Nephron progenitor cell (in vitro differentiated cells): ENCODE measurements at places on chromosomes 3 and 15.

GRCh38 chr3:137024348-137024747 lies 66.6 kb downstream of the IL20RB start:
- DNase-seq: no peak

GRCh38 chr15:32642667-32643435 lies 1.3 kb downstream of the SCG5 start:
- DNase-seq: no peak

DNA sequence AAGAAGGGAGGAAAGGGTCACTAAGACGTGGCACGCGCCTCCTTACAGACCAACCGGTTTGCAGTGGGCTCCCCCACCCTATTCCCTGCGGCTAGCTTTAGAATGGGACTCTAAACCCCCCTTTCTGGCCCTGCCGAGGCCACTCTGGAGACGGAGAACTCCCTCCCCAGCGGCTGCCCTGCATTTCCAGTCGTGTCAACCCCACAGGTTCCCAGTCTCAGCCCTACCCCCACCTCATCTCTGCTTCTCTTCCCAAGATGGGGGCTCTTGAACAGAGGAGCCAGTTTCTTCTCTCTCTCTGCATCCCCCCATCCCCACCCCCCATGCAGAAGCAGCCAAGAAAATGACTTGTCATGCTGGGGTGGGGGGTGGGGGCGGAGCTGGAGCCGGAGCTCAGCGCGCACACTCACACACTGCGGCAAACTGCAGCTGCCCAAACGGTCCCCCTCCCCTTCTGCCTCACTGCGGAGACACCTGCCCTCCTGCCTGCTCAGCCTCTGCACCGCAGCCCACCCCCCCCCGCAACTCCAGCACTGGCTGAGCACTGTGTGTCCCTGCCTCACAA lies 871 bp downstream of the MAP1A start:
- DNase-seq: peak; percentile 40

DNA sequence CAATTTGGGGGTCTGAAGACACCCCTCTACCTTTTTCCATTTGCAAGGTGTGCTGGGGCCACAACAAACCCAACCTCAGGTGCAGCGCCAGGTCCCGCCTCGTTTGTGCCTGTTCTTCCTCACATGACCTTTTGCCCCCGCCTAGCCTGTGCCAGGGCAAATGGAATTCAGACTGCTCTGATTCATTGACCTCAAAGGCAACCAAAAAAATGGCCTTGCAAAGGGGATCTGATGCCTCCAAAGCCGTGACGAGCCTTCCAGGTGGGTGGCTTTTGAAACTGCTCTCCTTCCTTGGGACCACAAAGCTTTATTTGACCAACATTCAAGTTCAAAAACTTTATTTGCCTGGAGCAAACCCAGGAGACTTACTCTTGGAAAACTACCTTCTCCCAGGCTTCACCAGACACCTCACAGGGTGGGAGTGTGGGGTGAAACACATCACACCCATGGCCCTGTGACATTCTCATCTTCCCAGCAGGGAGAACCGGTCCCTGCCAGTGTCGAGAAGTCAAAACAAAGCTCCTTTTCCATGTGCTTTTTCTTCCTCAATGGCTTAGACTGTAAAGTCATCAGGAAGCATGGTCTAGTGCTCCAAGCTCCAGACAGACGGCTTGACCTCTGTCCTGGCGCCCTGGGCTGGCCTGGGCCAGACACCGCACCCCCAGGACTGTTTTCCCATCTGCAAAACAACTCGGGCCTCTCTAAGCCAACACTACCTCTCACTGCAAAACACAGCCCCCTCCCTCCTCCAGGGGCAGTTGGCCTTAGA lies 103.9 kb upstream of the HES1 start:
- DNase-seq: no peak

DNA sequence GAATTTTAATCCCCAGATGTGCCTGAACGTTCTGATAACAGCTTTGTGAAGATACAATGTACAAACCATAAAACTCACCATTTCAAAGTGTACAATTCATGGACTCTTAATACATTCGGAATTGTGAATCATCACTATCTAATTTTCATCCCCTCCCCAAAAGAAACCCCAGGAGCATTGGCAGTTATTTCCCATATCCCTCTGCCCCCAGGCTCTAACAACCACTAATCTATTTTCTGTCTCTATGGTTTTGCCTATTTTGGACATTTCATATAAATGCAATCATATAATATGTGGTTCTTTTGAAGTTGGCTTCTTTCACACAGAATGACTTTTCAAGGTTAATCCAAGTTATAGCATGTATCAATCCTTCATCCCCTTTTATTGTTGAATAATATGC lies 25.3 kb downstream of the PRICKLE2 start:
- no peak for DNase-seq

- no peak for DNase-seq
Measured at GRCh38 chr15:76972389-76973361, 22.3 kb upstream of the PSTPIP1 start.

- DNase-seq: no peak
Measured at GRCh38 chr3:59017617-59017984, 32.2 kb downstream of the CFAP20DC start.

DNA sequence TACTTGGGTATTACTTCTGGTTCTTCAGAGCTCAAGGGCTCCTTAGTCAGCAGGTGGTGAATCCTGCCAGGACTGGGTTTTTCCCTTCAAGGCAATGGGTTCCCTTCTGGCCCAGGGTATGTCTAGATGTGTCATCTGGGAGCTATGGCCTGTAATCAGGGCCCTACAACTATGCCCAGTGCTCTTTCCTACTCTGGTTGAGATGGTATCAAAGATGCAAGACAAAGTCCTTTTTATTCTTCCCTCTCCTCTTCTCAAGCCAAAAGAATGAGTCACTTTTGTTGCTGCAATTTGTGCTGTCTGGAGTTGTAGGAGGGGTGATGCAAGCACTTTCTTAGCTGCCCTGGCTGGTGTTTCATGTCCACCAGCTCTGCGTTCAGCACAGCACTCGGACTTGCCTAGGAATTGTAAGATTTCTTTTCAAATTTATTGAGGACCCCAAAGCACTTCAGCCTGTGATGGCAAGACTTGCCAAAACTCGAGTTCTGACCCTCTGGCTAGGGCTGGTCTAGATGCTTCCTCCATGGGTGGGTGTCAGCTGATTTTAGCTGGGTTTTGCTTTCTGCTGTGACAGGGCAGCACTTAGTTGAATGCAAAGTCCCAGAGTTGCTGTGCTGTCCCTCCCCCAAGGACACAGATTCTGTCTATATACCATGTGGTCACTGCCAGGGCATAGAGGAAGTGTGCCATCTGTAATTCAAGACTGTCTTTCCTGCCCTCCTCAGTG lies 129.2 kb upstream of the CBLB start:
- no peak for DNase-seq

GRCh38 chr3:125238759-125239158 lies 26.2 kb upstream of the SLC12A8 start:
- no peak for DNase-seq

- DNase-seq: no peak
Measured at GRCh38 chr15:96162322-96162721, 168.2 kb upstream of the NR2F2 start.

DNA sequence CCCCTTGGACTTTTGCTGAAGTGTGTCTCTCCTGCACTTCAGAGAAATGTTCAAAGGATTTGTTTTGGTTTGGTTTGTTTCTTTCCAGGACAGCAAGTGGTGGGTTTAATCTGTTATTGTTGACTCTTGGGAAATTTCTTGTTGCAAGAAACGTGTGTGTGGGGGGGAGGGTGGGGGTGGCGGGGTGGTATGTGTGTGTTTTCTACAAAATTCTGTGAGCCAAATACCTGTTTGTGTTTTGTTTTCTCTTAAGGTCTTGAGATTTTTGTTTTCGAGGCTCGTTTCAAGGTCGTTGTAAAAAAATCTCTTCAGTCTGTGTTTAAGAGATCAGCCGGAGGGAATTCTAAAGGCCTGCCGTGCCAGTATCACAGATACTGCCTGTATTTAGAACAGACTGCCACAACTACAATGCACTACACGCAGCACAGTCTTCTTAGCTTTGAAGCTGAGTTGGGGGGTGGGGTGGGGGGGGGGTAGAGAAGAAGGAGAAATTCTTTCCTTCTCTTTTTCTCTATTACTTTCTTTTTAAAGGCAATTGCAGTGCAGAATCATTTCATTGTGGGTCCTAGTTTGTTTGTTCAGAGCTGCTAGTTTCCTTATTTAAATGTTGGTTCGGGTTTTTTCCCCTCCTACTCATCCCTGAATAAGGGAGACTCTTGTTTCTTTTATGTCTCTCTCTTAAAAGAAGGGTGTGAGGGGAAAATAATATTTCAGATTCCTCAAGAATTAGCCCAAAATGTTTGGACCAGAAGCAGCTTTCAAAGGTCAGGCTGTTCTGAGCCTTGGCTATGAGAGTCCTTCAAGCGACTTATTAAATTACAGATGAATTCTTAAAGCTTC lies 1.4 kb upstream of the BCL6 start:
- DNase-seq: no peak

- DNase-seq: no peak
Measured at GRCh38 chr3:12353796-12354525, 65.1 kb downstream of the PPARG start.

DNA sequence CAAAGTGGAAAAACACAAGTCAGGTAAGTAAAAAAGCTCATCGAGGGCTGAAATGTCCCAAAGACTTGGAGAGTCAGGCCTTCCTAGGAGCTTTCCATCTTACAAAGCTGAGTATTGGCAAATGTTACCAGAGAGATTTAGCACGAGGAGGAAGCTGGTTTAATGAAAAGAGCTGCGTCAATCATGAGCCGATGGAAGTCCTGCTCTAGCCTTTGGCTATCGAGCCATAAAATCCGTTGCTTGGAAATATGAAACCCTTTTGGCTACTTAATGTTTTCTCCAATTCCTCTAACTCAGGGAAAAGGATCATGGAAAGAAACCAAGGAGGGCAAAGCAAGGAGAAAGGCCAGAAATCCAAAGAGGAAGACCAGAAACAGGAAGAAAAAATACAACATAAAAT lies 1074.6 kb downstream of the FHIT start:
- no peak for DNase-seq

- no peak for DNase-seq
Measured at GRCh38 chr3:33132019-33132360, 18.2 kb downstream of the CRTAP start.

GRCh38 chr3:111473550-111473949 lies 68.4 kb upstream of the CD96 start:
- peak; percentile 19 for DNase-seq

GRCh38 chr15:88905576-88905975 lies 7.6 kb downstream of the MFGE8 start:
- DNase-seq: no peak

DNA sequence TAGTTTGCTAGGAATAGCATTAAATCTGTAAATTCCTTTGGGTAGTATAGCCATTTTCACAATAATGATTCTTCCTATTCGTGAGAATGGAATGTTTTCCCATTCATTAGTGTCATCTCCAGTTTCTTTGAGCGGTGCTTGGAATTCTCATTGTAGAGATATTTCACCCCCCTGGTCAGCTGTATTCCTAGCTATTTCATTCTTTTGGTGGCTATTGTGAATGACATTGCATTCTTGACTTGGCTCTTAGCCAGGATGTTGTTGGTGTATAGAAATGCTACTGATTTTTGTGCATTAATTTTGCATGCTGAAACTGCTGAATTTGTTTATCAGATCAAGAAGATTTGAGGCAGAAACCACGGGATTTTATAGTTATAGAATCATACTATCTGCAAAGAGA lies 690.5 kb upstream of the ALCAM start:
- DNase-seq: no peak

GRCh38 chr3:127750226-127751031 lies 71.9 kb downstream of the MGLL start:
- DNase-seq: no peak

DNA sequence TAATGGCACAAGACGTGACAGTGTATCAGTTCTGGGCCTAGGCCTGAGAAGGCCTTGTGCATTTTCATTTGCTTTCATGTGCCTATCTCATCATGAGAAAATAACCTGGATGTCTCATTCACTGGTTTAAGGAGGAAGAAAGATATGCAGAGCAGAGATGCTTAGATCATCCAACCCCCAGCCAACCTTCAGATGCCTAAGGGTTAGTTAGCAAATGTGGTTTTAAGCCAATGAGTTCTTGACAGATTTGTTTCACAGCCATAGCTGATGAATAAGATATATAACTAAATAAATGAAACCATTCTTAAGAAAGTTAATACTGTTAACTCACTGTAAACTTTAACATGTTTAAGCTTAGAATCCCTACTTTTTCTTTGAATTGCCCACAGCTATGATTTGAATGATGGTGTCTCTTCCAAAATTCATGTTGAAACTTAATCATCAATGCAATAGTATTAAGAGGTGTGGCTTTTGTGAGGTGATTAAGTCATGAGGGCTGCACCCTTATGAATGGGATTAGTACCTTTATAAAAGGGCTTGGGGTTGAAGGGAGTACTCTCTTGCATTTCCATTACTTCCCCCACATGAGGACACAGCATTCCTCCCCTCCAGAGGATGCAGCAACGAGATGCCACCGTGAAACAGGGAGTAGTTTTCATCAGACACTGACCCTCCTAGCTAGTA lies 324.6 kb upstream of the TBC1D5 start:
- DNase-seq: no peak

DNA sequence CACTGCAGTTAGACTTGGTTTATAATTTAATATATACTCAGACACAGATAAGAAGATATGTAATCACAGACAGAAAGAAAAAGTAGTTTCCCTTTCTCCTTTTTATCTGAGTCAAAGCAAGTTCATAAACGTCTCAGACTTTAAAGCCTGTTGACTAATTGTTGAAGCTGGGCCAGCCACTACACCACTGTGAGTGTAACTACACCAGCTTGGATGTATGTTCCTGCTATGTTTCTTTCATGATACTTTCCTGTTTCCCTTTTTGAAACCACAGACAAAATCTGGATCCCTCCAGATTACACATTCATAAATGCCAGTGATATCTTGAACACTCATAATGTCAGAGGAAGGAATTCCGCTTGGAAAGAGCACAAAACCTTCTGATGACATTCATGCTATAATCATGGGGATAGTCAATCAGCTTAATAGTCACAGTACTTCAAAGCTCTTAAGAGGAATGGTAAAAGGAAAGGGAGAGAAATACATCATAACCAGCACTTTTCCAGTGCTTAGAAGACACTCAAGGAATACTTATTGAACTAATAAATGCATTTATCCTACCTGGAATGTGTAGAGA lies 32.0 kb downstream of the KCNMB2 start:
- no peak for DNase-seq

- DNase-seq: no peak
Measured at GRCh38 chr3:45985532-45986302, 9.9 kb downstream of the FYCO1 start.

GRCh38 chr15:41501191-41501917 lies 7.7 kb downstream of the ITPKA start:
- peak; percentile 52 for DNase-seq
